Keratinocyte (primary cell): ENCODE measurements at places on chromosomes 16 and 17. TPM values are rescaled to one million over a fixed set of nuclear protein-coding genes. Genes with fewer than 3 reads are reported as not detected.

The OR3A3 gene
- 0.08 TPM in 1 of 3 replicates, not detected in the others for polyA plus RNA-seq

The PYY gene
- polyA plus RNA-seq, result not detected in 3 replicates

The KRTAP9-3 gene
- not detected in 3 replicates for polyA plus RNA-seq

The CCL1 gene
- not detected in 3 replicates for polyA plus RNA-seq

The TEKT5 gene
- polyA plus RNA-seq, result 0.08 to 0.23 TPM in 2 of 3 replicates, not detected in the other

The EMP2 gene
- polyA plus RNA-seq, result 14.7 to 19.6 TPM (median 19.1 TPM) in 3 replicates

The PABPN1L gene
- polyA plus RNA-seq, result not detected in 3 replicates

The EVPL gene
- polyA plus RNA-seq, result 6.4 to 11.9 TPM (median 7.6 TPM) in 3 replicates

The CCL7 gene
- polyA plus RNA-seq, result not detected in 3 replicates

The TBC1D3 gene
- 0.05 TPM in 1 of 3 replicates, not detected in the others for polyA plus RNA-seq

The COG4 gene
- 36.8 to 38.9 TPM (median 38.4 TPM) in 3 replicates for polyA plus RNA-seq

The FA2H gene
- 0.03 to 0.16 TPM (median 0.09 TPM) in 3 replicates for polyA plus RNA-seq

DNA sequence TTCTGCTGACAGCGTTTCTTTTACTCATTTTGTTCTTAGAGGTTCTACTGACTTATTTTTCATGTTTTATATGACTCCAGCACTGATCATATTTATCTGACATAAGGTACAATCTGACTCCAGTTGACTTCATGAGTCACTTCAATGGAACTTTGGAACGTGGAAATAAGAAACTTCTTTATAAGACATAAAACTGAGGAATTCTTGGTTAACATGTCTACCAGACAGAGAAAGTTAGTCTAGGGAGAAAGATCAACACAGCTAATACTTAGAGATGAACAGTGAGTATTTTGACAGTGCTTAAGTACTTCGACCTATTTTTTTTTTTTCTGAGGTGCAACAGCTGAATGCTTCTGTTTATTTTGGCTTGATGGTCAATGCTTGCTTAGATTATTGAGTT lies 679.5 kb downstream of the KCNJ2 start:
- DNase-seq, result no peak

DNA sequence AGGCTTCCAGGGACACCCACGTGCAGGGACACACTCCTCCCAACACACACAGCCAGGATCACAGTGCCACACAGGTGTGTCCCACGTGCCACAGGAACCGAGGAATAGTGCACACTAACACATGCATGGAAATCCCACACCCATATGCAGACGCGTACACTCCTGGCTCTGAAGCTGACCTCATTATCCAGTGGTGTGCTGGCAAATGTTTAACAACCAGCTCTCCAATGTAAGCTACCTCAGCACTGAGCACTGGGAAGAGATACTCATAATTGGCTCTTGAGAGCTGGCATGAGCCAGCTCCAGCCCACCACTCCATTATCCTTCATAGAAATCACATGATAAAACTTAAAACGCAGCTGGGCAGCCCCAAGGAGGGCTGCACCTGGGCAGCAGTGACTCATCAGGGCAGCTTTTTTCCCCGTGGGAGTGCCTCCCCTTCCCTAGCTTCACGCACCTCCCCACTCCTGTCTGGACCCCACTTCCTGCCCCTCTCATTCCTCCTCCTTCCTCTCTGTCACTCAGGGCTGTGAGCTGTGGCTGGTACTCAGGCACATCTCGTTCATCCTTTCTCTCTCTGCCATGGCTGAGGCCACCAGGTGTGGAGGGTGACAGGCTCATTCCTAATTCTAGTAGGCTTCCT lies 14.9 kb upstream of the TBX21 start:
- DNase-seq, result no peak

GRCh38 chr16:22357635-22357971 lies 16.8 kb downstream of the CDR2 start:
- DNase-seq, result no peak

DNA sequence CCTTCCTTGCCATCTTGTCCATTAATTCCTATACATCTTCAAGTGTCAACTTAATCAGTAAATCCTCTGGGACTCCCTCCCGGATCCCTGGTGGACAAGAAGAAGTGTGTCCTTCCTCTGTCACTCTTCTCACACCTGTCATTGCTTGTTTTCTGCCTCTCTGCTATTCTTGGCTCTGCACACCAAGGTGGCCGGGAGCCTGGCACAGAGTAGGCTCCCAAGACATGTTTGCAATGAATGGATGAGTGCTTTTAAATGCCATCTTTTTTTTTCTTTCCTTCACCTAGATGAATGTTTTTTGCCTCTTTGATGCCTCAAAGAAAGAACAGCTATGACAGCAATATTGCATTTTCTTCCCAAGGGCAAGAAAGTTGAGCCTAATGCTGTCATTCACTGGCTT lies 58.0 kb upstream of the CLEC18A start:
- no peak for DNase-seq

- no peak for DNase-seq
These were observed 2.8 kb downstream of the KRT10 start for GRCh38 chr17:40819528-40820125.

DNA sequence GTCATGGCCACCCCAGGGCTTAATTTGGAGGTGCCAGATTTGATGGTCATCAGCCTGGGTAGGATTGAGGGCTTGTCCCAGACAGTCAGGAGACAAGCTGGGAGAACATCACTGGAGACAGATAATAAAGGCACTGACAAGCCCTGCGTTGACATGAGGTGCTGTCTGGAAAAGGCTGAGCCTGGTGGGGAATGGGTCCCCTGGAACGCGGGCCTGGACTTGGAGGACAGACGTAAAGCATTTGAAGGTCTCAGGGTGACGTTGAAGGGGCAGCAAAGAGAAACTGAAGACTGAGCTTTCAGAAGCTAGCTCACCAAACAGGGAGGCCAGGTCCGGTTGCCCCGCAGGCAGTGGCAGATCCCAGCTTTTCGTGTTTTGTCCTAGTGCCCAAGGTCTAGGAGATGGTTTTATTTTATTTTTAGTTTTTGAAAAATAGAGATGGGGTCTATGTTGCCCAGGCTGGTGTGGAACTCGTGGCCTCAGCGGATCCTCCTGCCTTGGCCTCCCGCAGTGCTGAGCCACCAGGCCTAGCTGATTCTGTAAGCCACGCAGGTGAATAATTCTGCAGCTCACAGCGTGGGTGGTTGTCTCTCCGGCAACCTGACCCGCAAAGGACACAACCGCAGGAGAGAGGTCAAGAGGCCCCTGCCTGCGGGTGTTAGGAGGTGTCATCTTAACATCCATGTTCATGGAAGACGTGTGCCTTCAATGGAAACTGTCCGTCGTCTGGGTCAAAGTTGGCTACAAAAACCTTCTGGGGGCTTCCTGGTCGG lies 37.6 kb downstream of the METRNL start:
- DNase-seq, result no peak

- DNase-seq, result no peak
These were observed 34.9 kb upstream of the RGS9 start for GRCh38 chr17:65102235-65102634.

- DNase-seq, result no peak
These were observed 209.0 kb downstream of the RGS9 start for GRCh38 chr17:65346166-65346565.

DNA sequence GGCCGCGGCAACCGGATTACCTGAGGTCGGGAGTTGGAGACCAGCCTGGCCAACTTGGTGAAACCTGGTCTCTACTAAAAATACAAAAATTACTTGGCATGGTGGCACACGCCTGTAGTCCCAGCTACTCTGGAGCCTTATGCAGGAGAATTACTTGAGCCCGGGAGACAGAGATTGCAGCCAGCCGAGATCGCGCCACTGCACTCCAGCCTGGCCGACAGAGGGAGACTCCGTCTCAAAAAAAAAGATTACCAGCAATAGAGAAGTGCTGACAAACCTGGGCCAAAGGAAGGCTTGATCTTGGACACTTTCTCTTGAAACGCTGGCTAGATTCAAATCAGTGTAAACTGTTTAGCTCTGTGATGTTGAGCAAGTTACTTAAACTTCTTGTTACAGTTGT lies 4.3 kb downstream of the MT1H start:
- no peak for DNase-seq

DNA sequence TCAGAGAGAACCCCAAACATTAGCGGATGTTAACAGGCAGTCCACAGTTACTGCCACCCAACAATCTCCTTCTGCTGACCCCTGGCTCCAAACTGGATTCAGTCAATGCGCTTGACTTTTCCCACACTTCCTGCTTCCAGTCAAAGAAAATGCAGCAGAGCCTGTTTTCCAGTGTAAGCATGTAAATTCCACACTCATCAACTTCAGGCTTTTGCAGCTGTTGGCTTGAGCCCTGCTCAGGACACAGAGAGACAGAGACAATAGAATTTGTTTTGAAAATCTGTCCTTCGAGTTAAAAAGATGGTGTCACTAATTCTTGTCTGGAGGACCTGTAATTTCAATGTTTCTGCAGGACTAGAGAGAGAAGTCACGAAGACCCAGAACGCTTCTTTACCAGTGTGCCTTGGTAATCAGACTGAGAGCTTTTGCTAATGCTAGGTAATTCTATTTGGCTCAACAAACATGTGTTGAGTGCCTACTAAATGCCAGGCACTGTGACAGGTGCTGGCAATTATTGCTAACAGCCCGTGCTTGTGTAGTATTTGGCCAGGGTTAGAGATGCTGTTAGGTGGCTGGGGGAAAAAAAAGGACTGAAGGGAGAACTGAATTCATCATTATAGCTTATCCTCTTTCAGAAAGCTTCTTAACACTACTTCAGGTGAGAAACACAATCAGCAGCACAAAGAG lies 32.5 kb downstream of the HOXB1 start:
- no peak for DNase-seq

DNA sequence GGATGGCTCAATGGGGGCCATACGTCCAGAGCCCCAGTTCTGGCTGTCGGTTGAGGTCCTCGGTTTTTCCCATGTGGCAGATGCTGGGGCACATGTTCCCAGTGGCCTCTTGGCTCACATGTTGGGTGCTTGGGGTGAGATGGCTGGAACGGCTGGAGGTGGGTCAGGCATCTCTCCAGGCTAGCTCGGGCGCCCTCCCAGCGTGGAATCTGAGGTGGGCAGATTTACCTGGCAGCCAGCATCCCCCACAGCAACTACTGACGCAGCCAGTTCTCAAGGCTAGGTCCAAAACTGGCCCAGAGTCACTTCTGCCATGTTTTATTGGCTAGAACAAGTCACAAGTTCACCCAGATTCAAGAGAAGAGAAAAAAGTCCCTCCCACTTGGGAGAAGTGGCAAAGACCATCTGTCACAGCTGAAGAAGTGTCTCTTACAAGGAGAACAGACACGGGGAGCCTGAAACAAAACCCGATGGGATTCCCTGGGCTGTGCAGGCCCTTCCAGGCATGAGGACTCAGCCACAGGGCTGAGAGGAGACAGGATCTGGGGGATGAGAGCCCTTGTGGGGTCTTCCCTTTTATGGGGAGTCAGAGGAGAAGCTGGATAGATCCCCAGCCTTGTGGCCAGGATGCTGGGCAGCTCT lies 15.2 kb downstream of the ACE start:
- no peak for DNase-seq

DNA sequence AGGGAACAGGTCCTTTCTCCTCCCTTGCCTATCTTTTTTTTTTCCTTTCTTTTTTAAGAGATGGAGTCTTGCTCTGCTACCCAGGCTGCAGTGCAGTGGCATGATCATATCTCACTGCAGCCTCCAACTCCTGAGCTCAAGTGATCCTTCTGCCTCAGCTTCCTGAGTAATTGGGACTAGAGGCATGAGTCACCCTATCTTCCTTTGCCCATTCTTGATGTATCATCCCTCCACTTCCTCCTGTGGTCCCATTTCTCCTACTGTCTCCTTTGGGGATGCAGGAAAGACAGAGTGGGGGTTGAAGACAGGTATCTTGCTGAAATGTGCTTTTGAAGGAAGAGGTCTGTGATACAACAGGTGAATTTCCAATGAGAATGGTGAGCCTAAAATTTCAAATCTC lies 5.5 kb downstream of the MYO19 start:
- no peak for DNase-seq

- no peak for DNase-seq
These were observed 66.1 kb upstream of the HS3ST4 start for GRCh38 chr16:25625620-25626019.

DNA sequence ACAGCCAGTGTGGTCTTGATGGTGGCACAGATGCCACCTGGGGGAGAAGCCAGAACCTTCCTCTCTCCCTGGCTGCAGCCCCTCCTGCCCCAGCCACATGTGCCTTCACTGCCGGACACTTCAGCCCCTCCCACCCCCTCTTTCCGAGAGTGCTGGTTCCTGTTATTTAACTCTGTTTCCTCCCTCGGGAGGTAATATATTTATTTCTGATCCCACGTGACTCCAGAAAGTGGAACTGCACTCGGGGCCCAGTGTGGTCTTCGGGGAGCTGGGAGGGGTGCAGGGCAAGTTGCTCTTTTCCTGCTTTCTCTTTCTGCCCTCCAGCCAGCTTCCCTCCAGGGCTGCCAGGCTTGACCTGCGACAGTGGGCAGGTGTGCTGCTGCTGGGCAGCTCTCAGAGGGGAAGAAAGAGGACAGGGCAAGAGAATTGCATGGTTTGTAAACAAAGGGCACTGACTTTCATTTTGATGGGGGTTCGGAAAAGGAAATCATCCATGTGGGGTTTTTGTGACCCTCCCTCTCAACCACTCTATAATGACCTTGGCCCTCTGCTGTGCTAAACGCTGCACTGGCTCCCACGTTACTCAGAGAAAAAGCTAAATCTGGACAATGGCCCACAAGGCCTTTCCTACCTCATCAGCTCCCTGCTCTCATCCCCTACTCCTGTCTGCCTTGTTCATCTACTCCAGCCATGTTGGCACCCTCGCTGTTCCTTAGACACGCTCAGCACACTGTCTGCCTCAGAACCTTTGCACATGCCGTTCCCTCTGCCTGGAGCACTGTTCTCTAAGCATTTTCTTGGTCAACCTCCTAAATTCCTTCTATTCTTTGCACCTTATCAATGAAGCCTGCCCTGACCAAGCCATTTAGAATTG lies 8.2 kb upstream of the CIITA start:
- no peak for DNase-seq

DNA sequence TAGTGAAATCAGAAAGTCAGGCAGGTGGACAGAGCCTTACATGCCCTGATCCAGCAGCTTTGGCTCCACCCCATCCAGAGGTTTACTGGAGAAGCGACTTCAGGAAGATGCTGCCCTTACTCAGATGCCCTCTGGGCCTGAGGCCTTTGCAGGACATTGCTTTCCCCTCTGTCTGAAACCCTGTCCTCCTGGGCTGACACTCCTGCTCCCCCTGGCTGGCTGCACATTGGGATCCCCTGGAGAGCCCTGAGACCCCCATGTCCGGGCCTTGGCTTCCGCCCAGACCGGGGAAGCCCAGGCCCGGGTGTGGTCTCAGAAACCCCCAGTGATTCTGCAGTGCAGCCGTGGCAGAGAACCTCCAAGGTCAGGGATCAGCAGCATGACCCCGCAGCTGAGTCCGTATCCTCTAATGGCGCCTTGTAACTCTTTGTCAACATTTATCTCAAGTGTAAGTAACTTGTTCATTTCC lies 36.6 kb downstream of the BCO1 start:
- DNase-seq, result no peak
